A172 (cell line): ENCODE measurements at places on chromosomes 2 and 18.

DNA sequence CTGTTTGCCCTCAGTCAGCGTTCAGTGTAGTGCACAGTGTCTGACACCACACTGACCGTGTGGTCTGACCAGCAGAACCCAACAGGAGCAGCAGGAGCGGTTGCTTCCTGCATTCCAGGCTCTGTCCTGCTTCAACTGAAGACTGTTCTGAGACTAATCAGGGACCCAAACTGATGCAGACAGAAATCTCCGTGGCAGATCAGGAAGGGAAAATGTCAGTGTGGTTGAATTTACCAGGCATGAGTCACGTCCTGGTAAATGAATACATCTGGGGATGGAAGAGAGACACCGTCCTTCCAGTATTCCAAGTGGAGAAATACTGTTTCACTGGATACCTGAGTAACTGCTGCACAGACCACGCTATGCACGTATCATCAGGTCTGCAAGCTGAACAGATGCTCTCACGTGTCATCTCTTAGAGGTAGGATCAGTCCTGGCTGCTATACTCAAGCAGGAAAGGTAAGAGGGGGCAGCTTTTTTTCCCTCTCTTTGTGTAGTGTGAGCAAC, 223.6 kb upstream of the EPAS1 start:
- DNase-seq, result peak; percentile 98

DNA sequence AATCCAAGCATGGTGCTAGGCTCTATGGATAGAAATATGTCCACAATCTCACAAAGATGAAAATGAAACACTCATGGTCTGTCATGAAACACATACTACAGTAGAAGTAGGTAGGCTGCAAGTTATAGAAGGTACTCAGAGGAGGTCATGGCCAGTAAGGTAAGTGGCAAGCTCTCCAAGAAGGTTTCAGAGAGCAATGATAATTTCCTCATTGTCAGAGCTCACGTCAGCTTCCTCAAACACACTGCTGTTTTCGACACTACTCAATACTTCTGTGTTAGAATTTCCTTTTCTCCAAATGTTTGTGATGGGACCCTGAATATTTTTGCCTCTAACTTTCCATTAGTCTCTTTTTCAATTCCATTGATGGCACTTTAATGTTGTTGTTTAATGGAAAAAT, 25.5 kb downstream of the CCDC141 start:
- DNase-seq, result no peak

- DNase-seq, result no peak
Measured at GRCh38 chr2:218332920-218333645, 23.6 kb upstream of the CATIP start.

DNA sequence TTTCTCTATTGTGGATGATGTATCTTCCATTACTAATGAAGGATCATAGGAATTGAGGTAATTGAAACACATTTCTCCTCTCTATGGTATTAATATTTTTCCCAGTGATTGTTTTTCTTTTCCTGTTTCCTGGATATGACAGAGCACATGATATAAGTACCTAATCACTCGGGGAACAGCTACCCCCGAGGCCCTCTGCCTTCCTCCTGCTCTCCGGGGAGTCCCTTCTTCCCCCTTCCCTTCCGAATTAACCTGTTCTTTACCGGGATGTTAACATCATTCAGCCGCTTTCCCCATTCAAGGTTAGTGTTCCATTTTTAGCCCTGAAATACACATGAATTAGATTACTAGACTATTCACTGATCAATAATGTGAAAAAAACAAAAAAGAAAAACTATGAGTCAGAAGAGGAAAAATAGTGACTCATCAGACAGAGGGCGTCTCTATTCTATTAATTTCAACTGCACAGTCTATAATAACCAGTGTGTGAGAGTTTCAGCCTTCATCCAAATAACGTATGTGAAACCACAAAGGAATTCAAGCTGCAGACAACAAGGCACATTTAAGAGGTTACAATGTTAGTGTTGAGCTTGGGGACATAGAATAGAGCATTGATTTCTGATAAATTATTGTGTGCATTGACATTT, 450.8 kb downstream of the DLGAP1 start:
- DNase-seq, result no peak

DNA sequence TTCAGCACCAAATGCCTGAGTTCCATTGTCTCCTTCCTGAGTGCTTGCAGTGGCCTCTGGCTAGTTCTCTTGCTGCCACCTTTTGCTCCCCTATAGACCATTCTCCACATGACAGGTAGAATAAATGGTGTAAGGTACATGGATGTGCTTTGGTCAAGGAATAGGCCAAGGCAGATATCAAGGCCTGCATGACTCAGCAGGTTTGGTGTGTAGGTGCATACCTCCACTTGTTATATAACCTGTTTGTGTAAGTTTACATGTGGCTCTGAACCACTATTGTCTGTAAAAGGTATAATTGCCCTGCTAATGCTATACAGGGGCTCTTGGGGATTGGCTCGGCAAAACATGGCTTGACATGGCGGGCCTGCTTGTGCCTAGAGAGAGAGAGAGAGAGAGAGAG, 143.5 kb downstream of the KLHL14 start:
- DNase-seq, result no peak

- DNase-seq, result no peak
Measured at GRCh38 chr2:74779587-74780135, 54.3 kb upstream of the HK2 start.

- DNase-seq, result no peak
Measured at GRCh38 chr2:201883606-201884369, 77.5 kb downstream of the CDK15 start.

- DNase-seq, result peak; percentile 74
Measured at GRCh38 chr2:26769089-26769761, 5.1 kb downstream of the SLC35F6 start.

DNA sequence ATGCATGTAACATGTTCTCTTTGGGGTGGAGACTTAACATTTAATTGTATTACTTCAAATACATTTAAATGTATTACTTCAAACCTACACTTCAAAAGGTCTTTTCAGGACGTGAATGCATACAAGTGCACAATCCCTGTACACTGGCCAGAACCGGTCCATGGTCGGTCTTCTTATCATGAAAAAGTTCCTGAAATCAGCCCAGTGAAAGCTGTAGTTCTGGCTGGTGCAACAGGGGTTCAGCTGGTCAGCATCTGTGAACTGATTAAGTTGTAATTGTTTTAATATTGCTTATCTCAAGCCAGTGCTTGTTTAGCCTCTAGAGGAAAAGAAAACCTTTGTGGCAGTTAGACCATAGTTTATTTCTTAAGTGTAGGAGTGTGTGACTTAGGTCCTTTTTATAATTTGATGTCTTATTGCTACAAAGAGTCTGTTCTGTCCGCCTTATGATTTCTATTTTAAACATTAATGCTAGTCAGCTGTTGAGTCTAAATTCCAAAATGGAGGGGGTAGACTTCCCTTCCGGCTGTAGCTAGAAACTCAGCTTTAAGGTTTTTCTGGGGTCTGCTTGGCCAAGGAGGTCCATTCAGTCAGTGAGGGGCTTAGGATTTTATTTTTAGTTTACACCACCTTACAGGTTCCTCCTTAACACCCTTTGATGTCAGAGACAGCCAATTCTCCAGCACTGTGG, 768 bp upstream of the CYBRD1 start:
- DNase-seq, result no peak

DNA sequence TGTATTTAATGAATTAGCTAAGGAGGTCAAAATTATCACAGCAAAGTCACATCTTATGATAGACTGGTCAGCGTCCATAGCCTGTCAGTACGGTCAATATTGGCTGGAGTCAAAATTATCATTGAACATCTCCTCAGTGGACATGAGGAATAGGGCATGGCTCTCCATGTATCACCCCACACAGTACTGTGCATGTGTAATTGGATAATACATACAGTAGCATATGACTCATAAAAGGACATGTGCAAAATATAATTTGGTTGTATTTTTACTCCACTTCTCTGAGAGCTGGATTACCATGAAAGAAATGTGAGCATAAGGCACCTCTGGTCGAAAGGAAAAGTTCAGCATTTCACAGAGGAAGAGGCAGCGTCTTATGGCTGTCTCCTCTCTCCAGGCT, 24.9 kb downstream of the ADD2 start:
- DNase-seq, result no peak

GRCh38 chr2:135755573-135755972, 13.9 kb downstream of the UBXN4 start:
- DNase-seq, result no peak

DNA sequence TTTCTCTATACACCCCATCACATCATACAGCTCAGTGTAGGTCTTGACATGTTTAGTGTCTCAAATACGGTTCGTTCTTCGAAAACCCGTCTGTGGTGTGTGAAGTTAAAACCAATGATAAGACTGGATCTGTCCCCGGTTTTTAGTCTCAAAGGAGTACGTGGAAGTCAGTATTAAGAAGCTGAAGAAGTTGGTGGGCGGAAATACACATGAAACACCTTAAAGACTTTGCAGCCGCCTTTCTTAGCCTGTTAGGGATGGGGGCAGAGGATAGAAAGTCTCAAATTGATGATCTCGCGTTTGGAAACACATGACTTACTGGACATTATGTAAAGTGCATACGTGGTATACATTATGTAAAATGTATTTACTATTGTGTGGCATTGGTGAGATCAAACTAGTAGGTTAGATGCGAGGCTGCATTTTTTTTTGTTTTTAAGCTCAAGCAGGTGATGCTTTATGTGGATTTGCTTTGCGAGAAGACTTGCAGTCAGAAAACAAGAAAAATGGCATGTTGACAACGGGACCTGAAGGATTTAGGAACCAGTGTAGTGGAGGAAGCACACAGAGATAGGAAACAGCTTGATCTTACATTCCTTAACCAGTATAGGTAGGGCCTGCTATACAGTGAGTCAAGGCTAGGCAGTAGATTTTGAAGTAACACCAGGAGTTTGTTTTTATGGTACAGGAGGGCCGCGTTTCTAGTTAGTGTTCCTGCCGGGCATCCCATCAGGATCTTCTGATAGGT, 1.2 kb downstream of the CNOT11 start:
- no peak for DNase-seq

- no peak for DNase-seq
Measured at GRCh38 chr2:118473846-118474540, 373.5 kb downstream of the EN1 start.

- no peak for DNase-seq
Measured at GRCh38 chr2:25497229-25497917, 155.6 kb upstream of the DNMT3A start.

DNA sequence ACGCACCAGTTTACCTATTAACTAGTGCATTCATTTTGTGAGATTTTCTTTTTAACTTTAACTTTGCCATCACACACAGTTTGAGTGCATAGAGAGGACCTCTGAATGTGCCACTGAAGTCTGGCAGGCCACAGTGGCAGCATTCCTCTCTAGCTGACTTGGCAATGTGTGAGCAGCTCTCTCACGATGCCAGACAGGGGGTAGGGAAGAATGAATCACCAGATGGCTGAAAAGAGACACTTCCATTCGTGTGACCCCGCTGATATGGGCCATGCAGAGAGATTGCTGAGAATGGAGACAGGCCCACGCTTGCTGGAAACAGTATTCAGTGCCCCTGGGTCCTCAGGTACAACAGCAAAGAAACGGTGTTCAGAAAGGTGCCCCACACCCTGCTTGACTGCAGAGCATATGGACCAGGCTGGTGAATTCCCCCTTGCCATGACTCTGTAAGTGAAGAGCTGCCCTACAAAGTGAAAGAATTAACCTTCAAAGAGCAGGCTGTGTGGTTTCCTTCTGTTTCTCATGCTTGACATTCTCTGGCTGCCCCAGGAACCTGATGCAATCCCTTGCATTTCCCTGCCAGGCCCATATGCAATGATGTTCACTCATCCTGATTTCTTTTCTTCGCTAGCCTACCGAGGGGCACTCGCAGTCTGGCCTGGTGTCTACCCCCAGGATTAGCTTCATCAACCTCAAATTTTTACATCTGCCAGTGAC, 236.1 kb downstream of the CDH20 start:
- DNase-seq, result peak; percentile 61

GRCh38 chr2:40097691-40098385, 318.8 kb upstream of the THUMPD2 start:
- peak; percentile 44 for DNase-seq

- no peak for DNase-seq
Measured at GRCh38 chr18:61149786-61150185, 183.4 kb upstream of the CDH20 start.

DNA sequence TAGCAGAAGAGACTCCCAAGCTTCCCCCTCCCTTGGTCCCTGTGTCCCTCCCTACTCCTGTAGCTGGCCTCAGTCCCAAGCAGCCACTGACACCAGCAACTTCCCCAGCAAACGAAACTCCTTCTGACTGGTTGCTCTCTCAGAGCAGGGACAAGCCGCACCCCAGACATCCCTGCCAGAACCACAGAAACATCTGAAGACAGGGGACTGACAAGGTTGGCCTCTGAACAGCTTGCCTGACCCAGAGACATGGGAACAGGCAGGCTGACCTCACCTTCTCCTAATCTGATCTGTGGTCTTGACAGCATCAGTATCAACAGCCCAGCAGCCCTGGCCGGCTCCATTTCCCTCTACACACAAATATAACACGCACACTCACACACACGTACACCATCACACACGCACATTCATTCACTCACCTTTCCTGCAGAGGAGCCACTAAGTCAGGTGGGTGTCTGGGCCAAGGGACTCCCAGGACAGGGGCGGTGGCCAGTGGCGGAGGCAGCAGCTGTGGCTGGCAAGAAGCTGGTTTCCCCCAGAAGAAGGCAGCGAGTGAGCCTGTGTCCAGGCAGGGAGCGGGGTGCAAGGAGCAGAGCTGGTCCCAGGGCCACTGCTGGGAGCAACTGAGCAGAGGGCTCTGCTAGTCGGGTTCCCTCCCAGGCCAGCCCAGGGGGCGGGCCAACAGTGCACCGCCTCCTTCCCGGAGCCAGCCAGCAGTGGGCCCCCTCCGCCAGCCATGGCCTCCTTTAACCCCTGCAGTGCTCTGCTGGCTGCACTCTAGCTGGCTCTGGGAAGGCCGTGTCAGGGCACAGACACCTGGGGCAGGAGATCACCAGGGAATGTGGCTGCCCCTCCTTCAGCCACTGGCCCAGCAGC, 59.1 kb downstream of the TNS1 start:
- peak; percentile 56 for DNase-seq

GRCh38 chr18:7104649-7105048, 12.9 kb downstream of the LAMA1 start:
- no peak for DNase-seq

- peak; percentile 96 for DNase-seq
Measured at GRCh38 chr2:27954771-27955383, 64.3 kb downstream of the BABAM2 start.

DNA sequence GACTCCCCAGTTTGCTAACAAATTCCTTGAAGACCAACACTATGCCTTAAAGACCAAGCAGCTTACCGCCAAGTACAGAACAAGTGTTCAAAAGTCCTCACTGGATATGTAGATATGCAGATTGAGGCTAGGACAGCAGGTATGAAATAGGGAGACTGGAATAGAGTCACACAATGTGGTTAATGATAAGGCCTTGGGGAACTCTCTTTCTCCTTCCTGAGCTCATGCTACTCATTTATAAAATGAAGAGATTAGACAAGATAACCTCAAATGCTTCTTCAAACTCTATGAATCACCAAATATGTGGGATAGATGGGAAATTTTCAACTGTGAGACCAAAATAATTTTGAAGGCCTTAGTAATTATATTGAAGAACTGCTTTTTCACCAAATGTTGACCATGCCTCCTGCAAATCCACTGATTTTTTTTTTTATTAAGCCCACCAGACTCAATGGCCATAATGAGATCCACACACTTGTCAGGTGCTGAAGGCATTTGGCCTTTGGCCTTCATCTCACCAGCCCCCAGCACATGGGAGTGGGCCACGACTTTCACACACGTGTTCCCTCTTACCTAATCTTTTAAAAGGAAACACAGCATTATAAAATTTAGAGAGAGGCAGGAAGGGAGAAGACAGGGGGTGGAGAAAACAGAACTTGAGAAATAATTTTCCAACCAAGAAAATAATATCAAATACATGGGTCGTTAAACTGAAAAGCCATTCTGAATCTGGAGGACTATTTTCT, 181.5 kb downstream of the EN1 start:
- DNase-seq, result no peak
